Activated CD4-positive, alpha-beta T cell treated with anti-CD3 and anti-CD28 coated beads, Interleukin-2, amount 50 U/mL, for 16 hours (primary cell): ENCODE measurements at places on chromosomes 13 and 19.

DNA sequence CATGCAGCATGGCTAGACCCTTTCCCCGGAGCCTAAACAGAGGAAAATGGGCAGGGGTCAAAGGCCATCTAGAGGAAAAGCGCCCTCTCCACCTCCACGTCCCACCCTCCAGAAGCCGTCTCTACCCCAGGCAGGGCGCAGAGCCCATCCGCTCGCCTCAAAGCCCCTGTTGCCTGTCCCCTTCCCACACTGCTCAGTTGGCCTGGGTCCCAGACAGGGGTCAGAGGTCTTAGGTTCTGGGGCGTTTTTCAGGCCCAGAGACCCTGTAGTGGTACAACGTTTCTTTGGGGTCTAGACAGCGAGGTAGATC, 285 bp downstream of the TMEM143 start:
- no peak for DNase-seq

GRCh38 chr19:10863107-10863717, 8.1 kb upstream of the CARM1 start:
- no peak for DNase-seq

DNA sequence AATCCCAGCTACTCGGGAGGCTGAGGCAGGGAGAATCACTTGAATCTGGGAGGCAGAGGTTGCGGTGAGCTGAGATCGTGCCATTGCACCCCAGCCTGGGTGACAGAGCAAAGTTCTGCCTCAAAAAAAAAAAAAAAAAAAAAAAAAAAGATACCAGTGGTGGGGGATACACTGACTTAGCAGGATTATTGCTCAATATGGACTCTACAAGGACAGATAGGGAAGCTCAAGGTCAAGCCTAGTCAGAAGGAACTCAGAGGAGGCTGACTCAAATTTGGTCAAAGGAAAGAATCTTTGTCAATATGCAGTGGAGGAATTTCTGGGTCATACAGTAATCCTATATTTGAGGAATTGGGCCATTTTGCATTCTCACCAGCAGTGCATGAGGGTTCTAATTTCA, 6.7 kb upstream of the DIAPH3 start:
- no peak for DNase-seq

DNA sequence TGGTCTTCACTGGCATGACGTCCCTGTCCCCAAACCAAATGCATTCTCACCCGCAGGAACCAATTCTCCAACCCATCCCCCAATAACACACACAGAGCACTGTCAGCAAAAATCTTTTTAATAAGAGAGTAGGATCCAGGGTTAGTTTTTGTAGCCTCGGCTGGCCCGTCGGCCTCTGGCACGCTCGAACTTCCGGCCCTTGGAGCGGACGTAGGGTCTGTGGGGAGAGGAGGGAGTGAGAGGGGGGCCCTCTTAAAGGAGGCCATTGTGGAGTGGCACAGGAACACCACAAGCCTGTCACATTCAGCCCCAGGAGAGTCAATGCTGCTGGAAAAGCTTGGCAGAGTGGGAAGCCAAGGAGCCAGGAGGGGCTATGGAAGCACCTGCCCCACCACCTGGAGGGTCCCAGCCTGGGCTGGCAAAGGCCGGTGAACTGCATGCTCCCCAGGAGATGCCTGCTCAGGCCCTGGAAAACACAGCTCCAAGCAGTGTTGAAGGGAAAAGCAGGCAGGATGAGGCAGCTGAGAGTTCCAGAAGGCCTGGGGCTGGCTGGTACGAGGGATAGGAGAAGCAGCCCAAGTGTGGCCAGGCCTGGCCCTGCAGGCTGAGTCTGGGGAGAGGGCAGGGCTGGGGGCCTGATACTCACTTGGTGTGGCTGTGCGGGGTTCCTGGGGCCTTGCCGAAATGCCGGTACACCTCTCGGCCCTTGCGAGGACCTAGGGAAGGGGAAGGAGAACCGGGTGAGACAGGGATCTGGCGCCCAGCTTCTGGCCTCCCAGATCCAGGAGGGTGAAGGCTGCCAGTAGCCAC, 560 bp upstream of the FAM83E start:
- no peak for DNase-seq

DNA sequence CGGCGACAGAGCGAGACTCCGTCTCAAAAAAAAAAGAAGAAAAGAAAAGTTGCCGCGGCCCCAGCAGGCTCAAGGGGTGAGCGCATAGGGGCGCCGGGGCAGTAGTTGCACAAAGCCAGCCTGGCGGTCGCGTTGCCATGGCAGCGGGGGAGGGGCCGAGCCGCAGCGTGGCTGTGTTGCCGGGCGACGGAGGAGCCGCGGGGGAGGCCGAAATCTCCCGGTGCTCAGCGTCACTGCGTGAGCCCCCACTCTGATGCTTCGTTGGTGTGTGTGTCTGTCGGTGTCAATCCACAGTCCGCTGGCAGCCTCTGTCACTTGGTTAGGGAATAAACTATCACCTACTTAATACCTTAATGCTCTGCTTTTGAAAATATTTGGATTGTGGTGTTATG, 82.9 kb upstream of the C1QTNF9B start:
- peak; percentile 82 for DNase-seq

DNA sequence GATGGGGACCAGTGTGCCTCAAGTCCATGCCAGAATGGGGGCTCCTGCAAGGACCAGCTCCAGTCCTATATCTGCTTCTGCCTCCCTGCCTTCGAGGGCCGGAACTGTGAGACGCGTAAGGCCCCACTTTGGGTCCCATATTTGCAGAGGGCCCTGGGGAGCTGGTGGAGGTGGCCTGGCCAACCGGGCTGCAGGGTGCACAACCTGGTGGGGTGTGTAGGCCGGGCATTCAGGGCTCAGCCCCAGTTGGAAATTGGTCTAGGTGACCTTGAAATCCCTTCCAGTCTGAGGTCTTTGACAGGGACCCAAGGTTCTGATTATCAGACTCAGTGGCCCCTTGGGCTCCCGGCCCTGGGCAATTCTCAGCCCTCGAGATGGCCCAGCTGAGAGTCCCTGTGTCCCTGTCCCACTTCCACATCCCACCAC, 8.3 kb downstream of the F7 start:
- no peak for DNase-seq

GRCh38 chr13:26051657-26052311, at the start of gene SHISA2:
Gene SHISA2, minus strand, starts transcription at chr13:26052016. Its CDS starts 1,041 bp downstream, at chr13:26050975.
- peak; percentile 22 for DNase-seq

DNA sequence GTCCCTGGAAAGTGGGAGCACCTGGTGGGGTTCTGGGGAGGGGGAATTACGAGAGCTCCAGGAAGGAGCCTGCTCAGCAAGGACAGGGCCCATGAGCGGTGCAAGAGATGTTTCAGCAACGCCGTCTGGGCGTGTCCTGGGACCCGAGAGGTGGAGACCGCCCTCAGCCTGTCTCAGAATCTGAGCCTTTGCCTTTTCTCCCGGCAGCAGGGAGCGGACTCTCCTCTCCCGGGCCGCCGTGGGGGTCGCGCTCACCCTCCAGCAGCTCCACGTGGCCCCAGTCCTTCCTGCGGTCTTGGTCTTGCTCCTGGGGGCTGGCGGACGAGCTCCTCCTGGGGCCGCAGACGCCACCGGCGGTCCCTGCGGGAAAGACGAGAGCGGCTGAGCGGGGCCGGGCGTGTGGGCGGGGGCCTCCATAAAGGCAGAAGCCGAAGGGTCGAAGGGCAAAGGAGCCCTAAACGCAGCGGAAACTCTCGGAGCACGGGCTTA, 714 bp downstream of the POLRMT start:
- peak; percentile 56 for DNase-seq
